ENCODE measurements at places on chromosomes 7 and 10.

DNA sequence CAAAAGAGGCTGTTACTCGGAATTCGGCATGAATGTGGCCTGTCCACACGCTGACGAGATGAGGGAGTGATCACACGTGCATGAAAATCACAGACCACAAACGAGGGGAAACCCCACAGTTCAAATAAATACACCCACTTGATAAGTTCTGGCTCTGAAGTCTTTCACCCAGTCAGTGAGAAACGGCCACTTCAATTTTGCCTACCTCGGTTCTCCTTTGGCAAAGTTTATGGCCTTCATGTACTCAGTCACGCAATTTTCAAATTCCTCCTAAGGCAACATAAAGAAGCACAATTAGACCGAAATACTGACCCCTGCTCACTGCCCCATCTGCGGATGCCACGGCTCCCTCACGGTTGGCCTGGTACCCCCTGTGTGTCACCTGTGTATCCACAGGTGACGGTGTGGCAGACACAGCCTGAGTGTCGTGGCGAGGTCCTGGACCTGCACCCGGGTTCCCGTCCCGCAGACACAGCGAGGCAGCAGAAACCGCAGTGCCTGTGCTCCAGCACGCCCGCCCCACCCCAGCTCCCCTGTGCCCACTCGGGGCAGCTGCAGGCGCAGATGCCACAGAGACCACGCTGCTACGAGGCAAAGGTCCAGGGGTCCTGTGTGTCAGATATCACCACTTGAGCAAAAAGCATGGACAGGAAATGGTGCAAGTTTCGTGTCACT, 1.4 kb downstream of the CFAP46 start:
- no peak for DNase-seq

DNA sequence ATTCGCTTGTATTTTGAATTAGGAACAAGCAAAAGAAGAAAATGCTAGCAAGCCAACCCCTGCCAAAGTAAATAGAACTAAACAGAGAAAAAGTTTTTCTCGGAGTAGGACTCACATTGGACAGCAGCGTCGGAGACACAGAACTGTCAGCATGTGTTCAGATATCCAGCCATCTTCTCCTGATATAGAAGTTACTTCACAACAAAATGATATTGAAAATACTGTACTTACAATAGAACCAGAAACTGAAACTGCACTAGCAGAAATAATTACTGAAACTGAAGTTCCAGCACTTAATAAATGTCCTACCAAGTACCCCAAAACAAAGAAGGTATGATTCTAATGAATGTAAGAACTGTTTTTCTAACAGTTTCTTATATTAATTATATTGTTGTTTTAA, 87.9 kb downstream of the KMT2E start:
- no peak for DNase-seq

GRCh38 chr7:101650579-101651081, 21.5 kb upstream of the MYL10 start:
- DNase-seq = no peak

GRCh38 chr7:66781408-66782090, 41.0 kb downstream of the RABGEF1 start:
- DNase-seq = no peak

- DNase-seq = no peak
These were observed 251.4 kb upstream of the KLF14 start for GRCh38 chr7:130985361-130985760.

- peak; percentile 74 for DNase-seq
These were observed 218.7 kb downstream of the FANK1 start for GRCh38 chr10:126114884-126115555.

DNA sequence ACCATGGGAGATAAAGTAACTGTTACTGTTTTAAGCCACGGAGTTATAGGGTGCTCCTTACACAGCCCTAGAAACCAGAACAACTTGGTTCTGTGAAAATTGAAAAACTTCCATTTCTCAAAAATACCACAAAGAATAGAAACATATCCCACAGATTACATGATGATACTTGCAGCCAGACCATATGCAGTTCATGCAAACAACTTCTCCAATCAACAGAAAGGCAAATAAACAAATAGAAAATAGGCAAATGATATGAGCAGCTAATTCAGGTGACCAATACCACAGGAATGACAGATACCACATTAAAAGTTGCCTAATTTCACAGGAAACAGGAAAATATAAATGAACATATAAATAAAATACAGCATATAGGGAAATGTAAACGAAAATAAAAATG, 297.5 kb downstream of the HTR7 start:
- no peak for DNase-seq

DNA sequence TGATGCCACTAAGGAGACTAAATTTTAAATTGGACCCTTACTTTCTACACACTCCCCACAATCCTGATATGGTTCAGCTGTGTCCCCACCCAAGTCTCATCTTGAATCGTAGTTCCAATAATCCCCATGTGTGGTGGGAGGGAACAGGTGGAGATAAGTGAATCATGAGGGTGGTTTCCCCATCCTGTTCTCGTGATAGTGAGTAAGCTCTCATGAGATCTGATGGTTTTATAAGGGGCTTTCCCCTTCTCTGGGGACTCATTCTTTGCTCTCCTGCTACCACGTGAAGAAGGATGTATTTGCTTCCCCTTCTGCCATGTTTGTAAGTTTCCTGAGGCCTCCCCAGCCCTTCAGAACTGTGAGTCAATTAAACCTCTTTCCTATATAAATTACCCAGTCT, 18.4 kb upstream of the BET1 start:
- no peak for DNase-seq

GRCh38 chr7:23633417-23633816, 36.2 kb downstream of the CCDC126 start:
- DNase-seq = no peak

- no peak for DNase-seq
These were observed 11.5 kb downstream of the DRGX start for GRCh38 chr10:49384268-49384953.

GRCh38 chr10:71131096-71131495, 81.3 kb upstream of the UNC5B start:
- DNase-seq = no peak

DNA sequence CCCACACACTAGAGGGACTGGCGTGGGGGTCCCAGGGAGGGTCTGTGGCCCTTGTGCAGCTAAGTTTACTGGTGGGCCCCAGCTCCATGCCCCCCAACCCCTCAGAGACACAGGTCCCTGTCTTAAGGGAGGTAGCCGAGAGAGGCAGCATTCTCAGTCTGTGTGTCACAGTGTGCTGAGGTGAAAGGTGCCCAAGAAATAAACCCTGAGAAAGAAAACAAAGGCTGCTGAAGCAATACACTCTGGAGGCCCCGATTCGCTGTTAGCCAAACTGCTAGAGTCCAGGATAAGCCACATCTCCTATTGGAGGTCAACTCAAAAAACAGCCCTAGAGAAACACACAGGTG, 28.6 kb upstream of the NDST2 start:
- DNase-seq = no peak

GRCh38 chr10:121796342-121796741, 131.5 kb downstream of the ATE1 start:
- no peak for DNase-seq

GRCh38 chr10:130623680-130624267, 487.6 kb downstream of the GLRX3 start:
- DNase-seq = no peak

- no peak for DNase-seq
These were observed 467.1 kb upstream of the STEAP1 start for GRCh38 chr7:89687211-89687610.

GRCh38 chr7:154171422-154171821, 119.2 kb downstream of the DPP6 start:
- no peak for DNase-seq

DNA sequence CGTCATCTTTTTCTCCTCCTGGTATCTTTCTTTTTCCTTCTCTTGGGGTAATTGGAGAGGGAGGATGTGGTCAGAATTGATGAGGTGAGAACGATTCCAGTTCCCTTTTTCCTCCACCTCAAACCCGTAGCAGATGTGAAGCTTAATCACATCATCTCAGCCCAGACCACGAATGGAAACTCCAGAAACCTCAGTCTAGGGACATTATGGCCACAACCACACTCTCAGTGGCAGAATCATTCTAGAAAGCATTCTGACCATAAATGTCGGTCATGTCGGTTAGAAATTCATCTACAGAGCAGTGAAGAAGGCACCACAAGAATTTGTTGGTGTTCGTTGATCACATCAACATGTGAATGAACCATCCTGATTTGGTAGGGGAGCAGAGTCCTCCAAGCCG, 78.7 kb downstream of the GATA3 start:
- DNase-seq = no peak

DNA sequence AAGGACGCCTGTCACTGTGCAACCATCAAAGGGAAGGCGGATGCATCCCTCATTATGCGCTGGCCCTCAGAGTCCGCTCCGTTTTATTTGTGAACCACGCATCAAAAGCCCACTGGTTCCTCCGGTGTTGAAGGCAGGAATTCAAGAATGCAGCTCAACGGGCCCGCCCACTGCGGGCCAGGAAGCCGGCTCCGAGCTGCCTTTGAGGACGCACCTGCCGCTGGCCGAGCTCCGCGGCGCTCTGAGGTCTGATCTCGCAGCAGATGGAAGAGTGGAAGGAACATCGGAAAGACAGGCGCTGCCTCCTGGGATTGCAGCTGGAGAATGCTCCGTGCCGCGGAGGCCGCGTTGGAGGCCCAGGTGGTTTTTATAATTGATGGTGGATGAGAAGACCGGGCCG, 56.9 kb upstream of the ADGRA1 start:
- DNase-seq = no peak
